T47D (cell line): ENCODE measurements at places on chromosomes 11 and 22.

DNA sequence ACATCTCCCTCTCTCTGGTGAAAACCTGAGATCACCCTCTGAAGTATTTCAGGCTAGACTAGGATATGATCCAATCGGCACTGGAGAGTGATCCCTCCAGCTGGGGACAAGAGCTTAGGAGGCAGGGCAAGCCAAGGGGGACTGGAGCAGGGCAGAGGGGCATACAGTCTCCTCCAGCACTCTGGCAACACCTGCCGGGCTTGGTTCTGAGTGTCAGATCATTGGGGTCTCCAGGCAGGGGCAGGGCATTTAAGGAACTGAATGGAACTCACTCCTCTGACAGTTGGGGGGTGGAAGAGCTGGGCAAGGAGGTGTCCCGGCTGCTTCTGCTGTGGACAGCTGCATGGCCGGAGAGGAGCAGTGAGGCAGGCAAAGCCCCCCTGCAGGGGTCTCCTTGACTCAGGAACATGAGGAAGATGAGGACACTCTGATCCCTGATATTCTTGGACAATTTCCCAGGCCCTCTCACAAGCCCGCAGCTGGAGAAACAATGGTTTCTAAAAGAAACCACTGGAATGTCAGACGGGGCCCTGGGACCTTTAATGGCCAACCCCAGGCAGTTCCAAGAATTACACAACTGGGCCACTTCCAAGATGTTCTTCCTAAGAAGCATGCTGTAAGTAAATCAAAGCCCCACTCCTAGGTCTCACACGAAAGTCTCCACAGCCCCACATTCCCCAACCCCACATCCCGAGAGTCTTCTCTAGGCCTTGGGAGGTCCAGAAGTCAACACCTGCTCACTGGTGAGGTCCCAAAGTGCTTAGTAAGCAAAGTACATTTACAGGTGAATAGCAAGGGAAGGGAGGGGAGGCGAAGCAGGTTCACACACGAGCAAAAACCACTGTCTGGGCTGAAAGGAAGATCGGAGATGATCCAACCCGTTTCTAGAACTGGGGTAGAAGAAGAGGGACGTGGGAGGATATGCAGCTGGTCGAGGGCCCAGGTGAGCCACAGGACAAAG lies 1.2 kb upstream of the CCDC86 start:
- DNase-seq = no peak

- no peak for DNase-seq
Observed at GRCh38 chr22:17157714-17158113, 1.4 kb downstream of the HDHD5 start.

DNA sequence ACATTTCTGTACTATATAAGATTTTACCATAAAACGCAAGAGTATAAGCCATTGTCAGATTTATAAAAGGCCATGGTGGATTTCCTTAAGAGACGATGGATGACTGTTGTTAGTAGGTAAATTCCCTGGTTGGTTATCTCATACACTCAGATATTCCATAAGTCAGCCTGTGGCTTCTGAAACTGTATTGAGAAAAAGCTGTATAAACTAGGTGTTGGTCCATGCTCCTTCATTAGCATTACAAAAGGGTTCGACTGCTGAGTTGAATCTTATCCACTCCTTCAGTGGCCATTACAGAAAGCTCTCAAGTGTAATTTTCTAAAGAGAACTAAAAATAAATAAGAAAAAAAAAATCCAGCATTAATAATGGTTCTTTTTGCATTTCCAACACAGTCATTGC lies 5.3 kb downstream of the GRAP2 start:
- no peak for DNase-seq

DNA sequence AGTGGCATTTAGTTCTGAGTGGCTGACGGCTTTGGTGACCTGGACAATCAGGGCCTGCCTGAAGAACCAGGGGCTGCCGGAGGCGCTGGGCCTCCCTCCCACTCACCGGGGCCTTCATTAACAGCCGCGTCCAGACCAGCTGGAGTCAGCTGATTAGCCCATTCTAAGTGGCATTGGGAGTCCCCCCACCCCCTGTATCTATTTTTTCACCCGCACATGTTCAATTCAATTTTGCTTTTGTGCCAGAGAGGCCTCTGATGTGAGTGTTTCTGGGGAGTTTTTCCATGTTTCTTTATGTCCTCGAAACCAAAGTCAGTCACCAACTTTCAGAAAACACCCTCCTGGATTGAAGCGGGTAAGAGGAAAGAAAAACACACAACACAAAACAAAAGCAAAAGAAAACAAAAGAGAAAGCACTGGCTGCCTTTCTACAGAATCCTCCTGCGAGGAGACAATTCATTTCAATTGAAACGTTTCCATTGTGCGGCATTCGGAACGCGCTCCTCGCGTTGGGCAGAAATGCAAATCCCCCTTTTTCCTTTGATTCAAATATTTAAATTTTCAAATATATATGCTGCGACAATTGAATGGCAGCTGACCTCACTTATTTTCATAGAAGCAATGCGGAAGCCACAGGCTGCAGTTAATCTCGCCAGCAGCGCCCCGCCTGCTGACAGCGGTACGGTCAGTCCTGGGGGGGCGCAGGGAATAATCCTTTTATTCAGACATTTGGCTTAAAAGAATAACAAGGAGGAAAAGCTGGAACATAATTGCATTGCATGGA lies 17.7 kb downstream of the CDKN1C start:
- no peak for DNase-seq

GRCh38 chr11:76397383-76397782 lies 16.3 kb downstream of the GVQW3 start:
- no peak for DNase-seq
